ENCODE measurements at places on chromosomes 7 and 10.

DNA sequence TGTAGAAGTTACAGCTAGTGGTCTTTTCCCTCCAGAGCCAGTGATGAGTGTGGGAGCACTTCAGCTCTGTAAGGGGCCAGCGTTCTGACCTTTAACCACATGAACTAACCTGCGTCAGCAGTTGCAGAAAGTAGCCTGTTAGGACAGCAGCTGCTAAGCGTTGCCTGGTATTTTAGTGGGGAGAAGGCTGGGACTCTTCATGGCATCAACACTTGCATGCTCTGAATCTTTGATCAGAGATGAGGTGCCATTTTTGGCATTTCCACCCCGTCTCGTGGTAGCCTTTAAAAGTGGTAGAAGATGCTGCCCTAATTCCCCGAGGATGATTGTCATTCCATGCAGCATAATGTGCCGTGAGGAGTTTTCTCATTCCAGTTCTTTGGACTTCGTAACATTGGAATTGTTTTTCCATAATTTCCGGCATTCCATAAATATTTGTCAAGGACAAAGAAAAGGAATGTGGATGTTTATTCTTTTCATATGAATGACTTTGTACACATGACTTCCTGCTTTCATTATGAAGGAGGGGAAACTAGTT lies 92.2 kb downstream of the AVL9 start:
- DNase-seq, result no peak

- no peak for DNase-seq
These were observed 11.1 kb upstream of the TCF7L2 start for GRCh38 chr10:112938808-112939482.

GRCh38 chr7:66162622-66163021 lies 42.5 kb upstream of the TPST1 start:
- DNase-seq, result no peak

GRCh38 chr7:149558149-149558861 lies 60.7 kb upstream of the ZNF746 start:
- DNase-seq, result no peak

- DNase-seq, result no peak
These were observed 916 bp downstream of the LAMB1 start for GRCh38 chr7:108001764-108002725.

DNA sequence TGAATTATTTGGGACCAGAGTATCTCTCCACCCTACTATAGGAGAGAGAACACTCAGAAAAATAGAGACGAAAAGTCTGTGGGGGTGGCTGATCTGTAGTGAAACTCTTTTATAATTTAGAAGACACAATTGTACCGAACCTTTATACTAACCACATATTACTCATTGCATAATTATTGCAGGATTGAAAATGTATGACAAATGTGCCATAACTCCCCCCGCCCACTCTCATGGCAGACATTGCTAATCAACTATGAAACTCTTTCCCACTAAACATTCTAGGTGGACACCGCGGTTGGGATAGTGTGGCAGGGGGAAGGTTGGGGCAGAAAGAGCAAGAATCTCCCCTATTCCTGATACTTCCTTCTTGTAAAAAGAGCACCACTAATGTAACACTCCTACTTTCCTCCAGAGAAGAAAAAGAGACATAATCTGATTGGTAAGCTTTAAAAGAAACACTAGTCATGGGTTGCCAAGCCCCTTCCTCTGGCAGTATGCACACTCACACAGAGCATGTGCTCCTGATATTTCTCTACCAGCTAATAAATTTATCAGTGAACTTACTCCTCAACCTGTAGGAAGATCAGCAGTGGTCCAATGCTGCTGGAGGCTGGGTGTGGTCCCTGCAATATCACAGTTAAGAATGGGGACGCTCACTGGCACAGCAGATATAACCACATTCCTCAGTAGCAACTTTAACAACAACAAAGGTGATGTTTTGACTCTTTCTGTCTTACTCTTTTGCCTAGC lies 18.7 kb upstream of the ARID5B start:
- no peak for DNase-seq

- DNase-seq, result no peak
These were observed 41.3 kb upstream of the ADRA2A start for GRCh38 chr10:111035542-111035941.

GRCh38 chr10:103244666-103245271 lies 918 bp upstream of the RPEL1 start:
- peak; percentile 39 for DNase-seq

DNA sequence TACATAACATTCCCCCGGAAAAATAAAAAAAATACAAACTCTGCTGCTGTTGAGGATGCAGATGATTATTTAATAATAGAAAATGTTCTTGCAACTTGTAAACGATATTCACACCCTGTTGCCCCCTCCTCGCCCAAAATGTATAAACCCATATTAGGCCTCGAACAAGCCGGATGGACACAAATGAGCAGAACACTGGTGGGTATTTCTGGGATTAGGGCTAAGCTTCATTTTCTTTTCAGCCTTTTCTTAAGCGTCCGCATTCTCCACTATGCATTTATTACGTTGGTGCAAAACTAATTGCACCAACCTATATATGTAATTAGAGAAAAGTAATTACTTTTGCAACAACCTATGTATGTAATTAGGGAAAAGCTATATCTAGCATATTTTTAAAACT lies 349 bp upstream of the GNG11 start:
- no peak for DNase-seq

GRCh38 chr10:63437116-63437949 lies 28.4 kb downstream of the JMJD1C start:
- DNase-seq, result no peak

DNA sequence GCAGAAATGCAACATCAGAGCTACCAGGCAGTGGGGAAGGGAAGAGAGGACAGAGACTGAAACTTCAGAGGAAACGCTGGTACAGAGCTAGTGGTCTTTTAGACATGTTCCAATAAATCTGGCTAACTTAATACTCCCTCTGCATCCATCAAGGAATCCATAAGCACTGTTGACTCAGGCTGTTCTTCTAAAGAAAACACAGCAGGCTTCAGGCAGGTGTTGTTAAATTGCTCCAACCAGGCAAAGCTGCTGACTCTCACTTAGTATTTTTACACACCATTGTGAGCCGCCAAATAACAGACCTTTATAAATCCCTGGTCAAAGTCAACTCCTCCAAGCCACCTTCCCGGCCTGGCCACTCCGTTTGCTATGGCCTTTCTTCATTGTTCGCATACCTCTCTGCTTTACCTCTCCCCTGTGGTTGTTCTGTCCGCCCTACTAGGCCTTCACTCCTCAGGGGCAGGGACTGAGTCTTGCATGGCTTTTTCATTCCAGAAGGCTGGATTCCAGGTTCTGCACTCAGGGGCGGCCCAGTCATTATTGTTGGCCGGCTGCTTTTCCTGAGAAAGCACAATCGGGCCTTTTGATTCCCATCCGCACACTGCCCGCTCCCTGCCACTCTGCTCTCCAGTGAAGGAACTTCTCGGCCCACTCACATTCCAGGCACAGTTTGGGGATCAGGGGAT lies 18.4 kb downstream of the CREB3L2 start:
- DNase-seq, result no peak

- DNase-seq, result no peak
These were observed 170.8 kb upstream of the KMT2E start for GRCh38 chr7:104843198-104843597.

DNA sequence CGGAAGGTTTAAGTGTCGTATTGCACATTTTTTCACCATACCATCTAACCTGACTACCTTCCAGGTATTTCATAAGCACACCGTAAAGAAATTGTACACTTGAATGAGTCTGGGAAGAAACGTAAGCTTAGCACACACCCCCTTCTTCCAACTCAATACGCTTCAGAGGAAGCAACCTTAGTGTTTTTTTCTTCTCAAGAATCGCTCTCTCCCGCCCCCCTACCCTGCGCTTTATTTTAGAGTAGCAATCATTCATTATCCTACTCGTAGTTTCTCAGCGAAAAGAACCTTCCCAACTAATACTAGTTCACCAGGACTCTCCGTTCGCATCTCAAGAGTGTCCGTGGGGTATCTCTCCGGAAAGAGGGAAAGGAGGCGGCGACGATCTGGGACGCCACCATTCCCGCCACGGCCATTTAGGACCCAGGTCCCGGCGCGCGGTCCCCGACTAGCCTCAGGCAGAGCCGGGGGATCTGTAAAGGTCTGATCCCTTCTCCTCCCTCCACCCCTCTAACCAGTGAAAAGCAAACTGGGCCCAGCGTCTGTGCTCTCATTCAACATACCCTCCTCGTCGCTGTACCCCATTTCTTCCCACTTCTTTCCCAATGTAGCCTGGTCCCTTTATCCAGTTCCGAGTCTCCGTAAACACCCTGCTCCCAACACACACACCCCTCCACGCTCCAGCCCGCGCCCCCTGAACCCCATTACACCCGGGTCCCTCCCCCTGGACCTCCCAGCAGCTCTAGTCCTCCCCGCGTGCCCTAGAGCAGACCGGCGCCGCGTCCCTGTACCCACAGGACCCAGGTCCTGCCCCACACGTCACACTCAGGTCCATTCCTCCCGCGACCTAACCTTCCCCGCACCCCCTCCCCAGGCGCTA lies 16.0 kb downstream of the MYOZ1 start:
- DNase-seq, result no peak

- DNase-seq, result no peak
These were observed 76.4 kb downstream of the LYZL2 start for GRCh38 chr10:30553018-30553625.

DNA sequence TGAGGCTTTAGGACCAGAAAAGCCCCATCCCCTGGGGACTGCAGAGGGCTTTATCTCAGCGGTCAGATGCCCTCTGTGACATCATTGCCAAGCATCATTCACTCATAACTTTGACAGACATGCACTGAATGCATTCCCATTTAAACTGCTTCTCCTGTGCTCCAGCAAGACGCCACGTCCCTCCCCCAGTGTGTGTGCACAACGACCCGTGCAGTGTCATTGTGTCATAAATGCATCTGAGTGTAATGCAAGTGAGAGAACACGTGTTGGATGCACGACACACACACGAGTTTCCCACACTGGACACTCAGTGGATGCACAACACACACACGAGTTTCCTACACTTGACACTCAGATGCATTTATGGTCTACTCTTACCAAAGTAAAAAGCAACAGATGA lies 337.9 kb downstream of the PTPRN2 start:
- no peak for DNase-seq

DNA sequence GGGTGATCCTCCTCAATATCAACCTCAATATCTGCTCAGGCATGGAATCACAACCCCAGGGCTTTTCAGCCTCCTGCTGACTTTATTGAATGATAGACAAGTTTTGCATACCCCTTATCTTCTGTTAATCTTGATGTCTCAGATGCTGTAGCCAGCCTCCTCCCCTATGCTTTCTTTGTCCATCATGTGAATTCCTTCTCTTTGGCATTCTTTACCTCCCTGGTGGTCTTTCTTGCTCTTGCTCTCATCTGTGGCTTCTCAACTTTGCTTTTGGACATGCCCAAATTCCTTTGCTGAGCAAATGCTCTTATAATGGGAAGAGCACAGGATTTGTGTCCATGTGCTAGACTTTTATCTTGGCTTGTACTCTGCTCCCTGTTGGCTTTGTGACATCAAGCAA lies 73.4 kb upstream of the FAM13C start:
- no peak for DNase-seq

DNA sequence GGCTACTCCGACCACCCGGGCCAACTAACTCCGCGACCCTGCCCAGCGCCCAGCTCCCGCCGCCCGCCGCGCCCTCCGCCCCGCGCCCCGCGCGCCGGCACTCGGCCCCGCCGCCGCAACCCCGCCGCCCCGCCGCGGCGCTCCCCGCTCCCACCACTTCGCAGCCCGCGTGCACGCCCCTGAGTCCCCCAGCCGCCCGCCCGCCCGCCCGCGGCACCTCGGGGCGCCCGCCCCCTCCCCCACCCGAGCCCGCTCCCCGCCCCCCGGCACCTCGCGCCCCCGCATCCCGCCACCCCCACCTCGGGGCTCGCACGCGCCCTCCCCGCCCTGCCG lies 598 bp downstream of the JAZF1 start:
- DNase-seq, result peak; percentile 16

- no peak for DNase-seq
These were observed 5.5 kb downstream of the ZNF503 start for GRCh38 chr10:75395932-75396630.

Measured in central memory CD8-positive, alpha-beta T cell (primary cell).